Mammary microvascular endothelial cell (primary cell): ENCODE measurements at places on chromosomes 3 and 15. TPM values are rescaled to one million over a fixed set of nuclear protein-coding genes. Genes with fewer than 3 reads are reported as not detected.

C3orf80 gene
- total RNA-seq: not detected in 2 replicates

CLCN2 gene
- 0.93 and 2.1 TPM in 2 replicates for total RNA-seq

PRKCI gene
- total RNA-seq: 18.5 and 20.5 TPM in 2 replicates

HTR3C gene
- not detected in 2 replicates for total RNA-seq

OXSR1 gene
- 20.0 and 20.6 TPM in 2 replicates for total RNA-seq

GOLGA8A gene
- 1.2 and 2.7 TPM in 2 replicates for total RNA-seq

MYO5C gene
- 4.5 and 10.0 TPM in 2 replicates for total RNA-seq

PLS1 gene
- 0.13 and 1.2 TPM in 2 replicates for total RNA-seq

ATP11B gene
- total RNA-seq: 30.5 and 41.2 TPM in 2 replicates

MUC4 gene
- not detected in 2 replicates for total RNA-seq

CFAP161 gene
- total RNA-seq: 1.8 and 2.0 TPM in 2 replicates
